ENCODE measurements at places on chromosomes 13 and 19.

DNA sequence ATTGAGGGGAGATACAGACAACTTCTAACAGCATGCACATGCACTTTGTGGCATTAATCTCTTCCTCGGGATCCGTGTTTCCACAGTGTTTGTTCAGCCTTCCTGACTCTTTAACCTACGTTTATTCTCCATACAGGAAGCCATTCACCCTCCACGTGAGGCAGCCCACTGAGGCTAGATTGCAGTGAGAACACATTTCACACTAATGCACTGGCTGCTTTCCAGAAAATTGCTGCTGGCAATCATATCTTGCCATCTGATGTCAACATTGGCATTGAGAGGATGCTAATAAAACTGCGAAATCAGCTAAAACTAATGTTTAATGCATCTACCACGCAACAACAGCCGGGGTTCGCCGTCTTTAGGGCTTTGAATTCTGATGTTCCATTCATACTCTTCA, 30.0 kb downstream of the DCLK1 start:
- no peak for DNase-seq

DNA sequence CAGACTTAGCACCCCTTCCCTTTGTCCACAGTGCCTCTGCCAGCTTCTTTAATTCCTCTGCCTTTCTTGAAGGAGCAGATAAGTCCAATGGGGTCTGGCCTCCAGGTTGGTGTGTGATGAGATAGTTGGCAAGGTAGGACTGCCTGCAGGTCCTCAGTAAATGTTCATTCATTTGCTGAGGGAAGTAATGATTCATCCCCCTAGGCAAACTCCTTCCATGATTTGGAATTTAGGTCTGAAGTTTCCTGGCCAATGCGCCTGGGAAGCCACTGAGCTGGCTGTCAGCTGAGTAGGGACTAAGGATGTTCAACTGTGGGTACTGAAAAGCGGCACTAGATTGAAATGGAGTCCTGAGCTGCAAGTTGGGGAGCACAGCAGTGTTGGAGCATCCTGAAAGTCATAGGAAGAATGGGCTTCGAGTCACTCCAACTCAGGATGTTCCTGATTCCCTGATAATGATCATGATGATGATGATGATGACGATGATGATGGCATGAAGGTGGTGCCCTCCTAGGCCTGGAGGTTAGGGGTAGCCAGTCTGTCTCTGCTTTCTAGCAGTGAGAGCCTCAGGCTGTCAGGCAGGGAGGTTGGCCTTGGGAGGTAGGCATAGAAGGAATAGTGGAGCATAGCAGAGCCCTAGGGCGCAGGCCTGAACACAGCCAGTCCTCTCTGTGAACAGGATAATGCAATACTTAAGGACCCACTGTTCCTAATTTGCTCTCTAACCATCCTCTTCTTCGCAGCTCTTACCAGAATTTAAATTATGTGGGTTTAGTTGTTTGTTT, 44.7 kb downstream of the COL4A2 start:
- no peak for DNase-seq

- no peak for DNase-seq
These were observed 16.6 kb downstream of the GJA3 start for GRCh38 chr13:20144141-20144850.

- peak; percentile 38 for DNase-seq
These were observed at the start of gene PLEKHA4 for GRCh38 chr19:48868114-48868886. Gene PLEKHA4 (minus strand): TSS chr19:48868617. CDS start chr19:48867620, 997 bp downstream.

DNA sequence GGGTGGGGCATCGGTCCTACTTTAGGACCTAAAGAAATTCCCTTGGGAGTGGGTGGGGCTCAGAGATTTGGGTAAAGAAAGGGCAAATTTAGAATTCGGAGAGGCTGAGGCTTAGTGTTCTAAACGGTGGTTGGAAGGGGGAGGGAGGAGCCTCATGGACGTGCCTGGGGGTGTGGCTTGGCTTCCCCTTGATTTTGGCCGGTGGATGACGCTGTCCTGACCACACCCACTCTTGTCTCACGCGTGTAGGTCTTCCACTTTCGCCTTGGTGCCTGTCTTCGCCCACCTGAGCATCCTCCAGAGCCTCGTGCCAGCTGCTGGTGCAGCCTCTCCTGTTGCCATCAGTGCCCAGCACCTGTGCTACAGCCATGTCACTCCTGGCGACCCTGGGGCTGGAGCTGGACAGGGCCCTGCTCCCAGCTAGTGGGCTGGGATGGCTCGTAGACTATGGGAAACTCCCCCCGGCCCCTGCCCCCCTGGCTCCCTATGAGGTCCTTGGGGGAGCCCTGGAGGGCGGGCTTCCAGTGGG, 1.2 kb upstream of the NUP62 start:
- DNase-seq: no peak

DNA sequence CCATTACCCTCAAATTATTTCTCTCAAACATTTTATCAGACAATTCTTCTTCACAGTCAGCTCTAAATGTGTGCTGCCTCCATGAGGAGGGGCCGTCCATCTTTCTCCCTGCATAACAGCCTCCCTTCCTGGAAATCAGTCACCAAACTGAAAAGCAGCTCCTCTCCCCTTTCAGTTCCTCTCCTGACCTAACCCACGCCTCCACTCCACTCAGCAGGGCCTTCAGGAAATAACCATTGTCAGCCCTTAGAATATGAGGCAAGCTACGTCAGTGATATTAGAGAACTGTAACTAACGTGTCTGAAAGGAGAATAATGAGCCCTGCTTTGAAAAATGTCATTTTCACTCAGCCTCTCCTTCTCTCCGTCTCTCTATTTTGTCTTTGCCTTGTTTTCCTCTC, 116.2 kb downstream of the OLFM4 start:
- DNase-seq: no peak

Measured in astrocyte of the spinal cord (primary cell).